ENCODE measurements at places on chromosomes 5 and 9.

GRCh38 chr9:5994493-5994892, 20.9 kb downstream of the RANBP6 start:
- no peak for DNase-seq

DNA sequence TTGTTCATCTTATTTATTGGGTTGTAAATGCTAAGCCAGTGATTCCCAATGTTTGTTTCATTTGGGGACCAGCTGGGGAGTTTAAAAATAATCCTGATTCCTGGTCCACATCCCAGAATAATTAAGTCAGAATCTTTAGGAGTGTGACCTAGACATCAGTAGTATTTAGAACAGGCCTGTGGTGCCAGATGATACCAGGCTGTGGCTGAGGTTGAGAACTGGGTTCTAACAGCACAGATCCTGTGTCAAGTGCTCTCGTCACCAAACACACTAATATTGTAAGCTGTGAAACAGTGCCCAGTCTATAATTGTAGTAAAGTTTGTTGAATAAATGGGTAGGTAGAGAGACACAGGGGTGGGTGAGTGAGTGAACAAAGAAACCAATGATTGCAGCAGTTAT, 172.1 kb upstream of the PPP1R2B start:
- no peak for DNase-seq

DNA sequence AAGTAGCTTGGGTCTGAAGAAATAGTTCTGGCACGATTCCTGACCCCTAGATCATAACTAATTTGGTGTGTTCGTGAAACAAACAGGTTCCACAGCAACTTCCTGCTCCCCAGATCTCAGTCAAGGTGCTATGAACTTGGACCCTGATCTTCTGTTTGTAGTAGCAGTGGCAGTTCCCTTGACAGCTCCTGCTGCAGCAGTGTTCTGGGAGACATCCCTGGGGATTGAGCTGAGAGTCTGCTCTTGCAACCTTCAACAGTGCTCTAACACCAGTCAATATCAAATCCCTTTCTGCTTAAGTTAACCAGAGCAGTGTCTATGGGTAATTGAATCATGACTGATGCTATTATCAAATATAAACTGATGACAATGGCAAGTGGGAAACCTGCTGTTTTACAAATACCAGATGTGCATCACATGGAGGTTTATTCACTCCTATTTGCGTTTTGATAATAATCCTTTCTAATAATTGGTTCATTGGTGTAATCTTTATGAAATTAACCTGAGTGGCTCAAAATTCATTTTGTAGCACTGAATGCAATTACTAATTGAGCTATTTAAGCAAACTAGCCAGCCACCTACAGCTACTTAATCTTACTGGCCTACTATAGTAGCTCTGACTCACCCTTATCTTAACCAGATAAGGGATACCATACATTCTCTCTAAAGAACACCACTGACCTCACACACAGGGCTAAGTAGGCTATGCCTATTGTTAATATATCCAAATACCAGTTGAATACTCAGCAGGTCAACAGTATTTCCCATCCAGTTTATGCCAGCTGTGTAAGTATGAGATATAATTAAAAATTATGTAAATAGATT, 21.9 kb downstream of the KDM4C start:
- DNase-seq: no peak

GRCh38 chr5:160044391-160044804, 35.5 kb downstream of the TTC1 start:
- DNase-seq: no peak

GRCh38 chr9:136409557-136410455, 608 bp downstream of the ENTR1 start:
- no peak for DNase-seq

GRCh38 chr9:124611106-124611505, 103.9 kb upstream of the NR5A1 start:
- DNase-seq: no peak

GRCh38 chr9:34518896-34519295, 3.9 kb downstream of the ENHO start:
- DNase-seq: no peak

DNA sequence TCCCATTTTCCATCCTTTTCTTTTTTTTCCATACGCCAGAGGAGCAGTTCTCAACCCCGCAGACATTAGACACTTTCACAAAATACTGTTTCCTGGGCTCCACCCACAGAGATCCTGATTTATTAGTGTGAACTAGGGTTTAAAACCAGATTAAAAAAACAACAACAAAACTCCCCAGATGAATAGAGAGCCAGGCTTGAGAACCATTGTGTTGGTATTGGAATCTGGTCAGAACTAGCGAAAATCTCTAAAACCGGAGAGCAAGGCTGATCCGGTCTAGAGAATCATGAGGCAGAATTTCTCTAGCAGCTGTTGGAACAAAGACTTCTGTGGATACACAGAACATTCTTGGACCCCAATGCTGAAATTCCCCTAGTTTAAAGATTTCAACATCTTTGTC, 173.0 kb downstream of the PCSK1 start:
- no peak for DNase-seq

- no peak for DNase-seq
Measured at GRCh38 chr9:86733929-86734328, 213.4 kb downstream of the GAS1 start.

DNA sequence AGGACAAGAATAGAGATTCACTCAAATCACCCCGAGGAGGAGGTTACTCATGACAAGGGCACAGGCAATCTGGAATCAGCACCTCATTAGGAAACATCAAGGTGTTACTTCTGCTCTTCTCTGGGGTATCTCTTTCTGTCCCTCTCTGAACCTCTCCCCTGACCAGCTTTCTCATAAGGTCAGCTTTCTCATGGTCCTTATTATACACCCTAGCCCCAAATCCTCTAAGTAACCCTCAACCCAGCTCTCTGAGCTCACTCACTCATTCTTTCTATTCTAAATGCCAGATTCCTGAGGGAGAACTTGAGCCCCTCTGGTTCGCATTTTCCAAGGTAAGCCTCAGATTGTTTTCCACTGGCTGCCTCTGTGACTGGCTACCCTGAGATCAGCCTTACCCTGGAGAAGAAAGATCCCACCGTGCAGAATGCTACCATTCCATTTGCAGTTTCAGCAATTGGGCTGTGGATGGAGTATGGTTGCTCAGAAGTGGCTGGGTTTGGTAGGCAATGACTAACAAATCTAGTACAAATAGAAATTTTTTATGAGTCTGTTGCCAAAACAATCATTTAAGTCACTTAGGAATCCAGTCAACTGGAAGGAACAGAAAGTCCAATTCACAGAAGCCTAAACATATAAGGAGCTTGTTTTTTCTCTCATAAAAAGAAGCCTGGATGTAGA, 9.0 kb upstream of the TIMD4 start:
- DNase-seq: no peak

DNA sequence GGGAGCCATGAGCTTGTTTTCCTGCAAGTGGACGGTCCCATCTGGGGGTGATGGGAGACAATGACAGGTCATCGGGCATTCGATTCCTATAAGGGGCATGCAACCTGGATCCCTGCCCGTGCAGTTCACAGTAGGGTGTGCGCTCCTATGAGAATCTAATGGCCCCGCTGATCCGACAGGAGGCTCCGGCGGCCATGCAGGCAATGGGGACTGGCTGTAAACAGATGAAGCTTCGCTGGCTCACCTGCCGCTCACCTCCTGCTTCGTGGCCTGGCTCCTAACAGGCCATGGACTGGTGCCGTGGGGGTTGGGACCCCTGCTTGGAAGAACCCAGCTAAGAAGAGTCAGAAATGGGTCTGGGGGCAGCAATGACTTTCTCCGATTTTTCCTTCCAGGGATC, 21.0 kb downstream of the PAEP start:
- DNase-seq: no peak

DNA sequence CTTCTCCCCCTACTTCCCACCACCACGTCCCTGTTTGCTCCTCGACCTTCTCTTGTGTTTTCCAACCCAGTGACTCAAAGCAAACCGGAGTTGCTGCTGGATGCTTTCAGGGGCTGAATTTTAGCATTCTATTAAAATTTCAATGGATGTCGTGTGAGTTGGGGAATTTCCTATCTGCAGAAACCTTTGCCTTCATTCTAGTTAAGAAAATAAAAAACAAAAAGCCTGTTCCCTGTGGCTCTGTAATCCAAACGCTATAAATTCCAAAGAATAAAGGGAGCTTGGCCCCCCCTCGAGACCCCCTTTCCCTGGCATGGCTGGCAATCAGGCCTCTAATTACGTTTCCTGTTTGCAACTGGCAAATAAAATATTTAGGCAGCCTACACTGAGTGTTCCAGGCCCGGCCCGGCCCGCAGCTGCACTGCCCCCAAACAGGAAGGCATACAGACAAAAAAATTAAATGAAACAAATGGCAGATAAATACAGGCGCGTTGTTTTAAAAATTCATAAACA, 139.4 kb upstream of the PPP1R26 start:
- DNase-seq: no peak

- DNase-seq: no peak
Measured at GRCh38 chr5:167525004-167525403, 766.4 kb upstream of the WWC1 start.

GRCh38 chr5:113237893-113238292, 196.9 kb downstream of the TSSK1B start:
- no peak for DNase-seq

DNA sequence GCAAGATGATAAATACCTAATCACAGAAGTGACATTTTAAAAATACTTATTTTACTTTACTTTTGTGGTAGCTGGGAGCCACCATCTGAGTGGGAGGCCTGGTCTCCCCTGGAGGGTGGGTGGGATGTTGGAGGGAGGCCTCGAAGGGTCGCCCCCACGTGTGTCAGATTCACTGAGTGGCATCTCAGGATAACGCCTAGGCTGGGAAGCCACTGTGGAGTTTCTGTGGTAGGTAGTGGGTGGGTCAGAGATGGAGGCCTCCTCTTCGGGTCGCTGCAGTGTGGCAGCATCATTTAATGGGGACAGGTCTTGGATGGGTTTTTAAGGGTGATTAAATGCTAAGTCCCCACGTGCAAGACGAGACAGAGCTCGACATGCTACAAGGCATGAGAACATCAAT, 1154.8 kb upstream of the CDH18 start:
- no peak for DNase-seq

GRCh38 chr9:35521708-35522107, 31.8 kb downstream of the RUSC2 start:
- no peak for DNase-seq

GRCh38 chr9:110126986-110127864, 80.7 kb downstream of the C9orf152 start:
- DNase-seq: no peak

DNA sequence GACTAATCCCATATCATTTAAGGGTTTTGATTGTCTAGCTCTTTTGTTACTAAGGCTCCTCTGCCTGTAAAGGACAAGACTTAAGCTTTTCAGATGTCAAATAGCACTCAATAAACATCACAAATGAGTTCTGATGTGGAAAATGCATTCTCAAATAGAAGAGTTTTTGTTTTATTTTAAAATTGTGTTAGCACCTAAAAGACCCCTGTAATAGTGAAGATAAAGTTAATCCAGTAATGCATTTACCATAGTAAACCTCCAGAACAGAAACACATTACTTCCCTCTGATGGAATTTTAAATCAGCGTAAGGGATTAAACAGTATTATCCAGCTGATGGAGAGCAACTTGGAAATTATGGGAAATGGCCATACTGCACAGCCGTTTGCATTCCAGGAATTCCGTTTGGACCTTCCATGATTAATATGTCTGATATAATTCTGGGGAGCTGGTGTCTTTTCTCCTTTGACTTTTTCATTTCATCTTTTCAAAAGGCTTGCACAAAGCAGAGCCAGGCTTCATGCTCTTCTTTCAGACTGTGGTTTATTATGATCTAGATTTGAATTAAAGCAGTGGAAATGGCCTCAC, 105.6 kb downstream of the PPP2R2B start:
- no peak for DNase-seq

GRCh38 chr5:74424162-74424868, 216.2 kb downstream of the ENC1 start:
- no peak for DNase-seq

DNA sequence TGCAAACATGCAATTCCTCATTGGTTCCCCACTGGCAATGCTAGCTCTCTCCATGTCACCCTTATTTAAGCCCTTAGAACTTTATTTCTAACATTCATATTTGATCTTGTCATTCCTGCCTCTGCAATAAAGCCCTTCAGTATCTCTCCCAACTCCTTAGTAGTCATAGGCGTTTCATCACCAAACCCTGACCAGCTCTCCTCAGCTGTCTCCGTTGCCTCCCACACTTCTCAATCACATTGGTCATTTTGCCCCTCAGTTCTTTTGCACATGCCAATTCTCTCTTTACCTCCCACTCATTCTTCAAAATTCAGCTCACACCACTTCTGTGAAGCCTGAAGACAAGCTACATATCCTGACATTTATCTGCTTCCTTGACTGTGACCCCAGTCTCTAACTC, 2.8 kb upstream of the RUSC2 start:
- DNase-seq: no peak

- no peak for DNase-seq
Measured at GRCh38 chr5:168734119-168734518, 155.0 kb upstream of the PANK3 start.

GRCh38 chr9:135887021-135887507, 20.3 kb downstream of the CAMSAP1 start:
- DNase-seq: no peak

- DNase-seq: no peak
Measured at GRCh38 chr9:124776954-124777648, at the start of gene OLFML2A. OLFML2A (plus strand) TSS chr9:124777133; CDS start chr9:124777271, 138 bp downstream.

GRCh38 chr9:111926421-111926875, 29.8 kb downstream of the UGCG start:
- DNase-seq: peak; percentile 29

GRCh38 chr5:27437594-27438200, 399.3 kb upstream of the CDH9 start:
- no peak for DNase-seq

- no peak for DNase-seq
Measured at GRCh38 chr9:96480736-96481135, 30.8 kb downstream of the HABP4 start.

DNA sequence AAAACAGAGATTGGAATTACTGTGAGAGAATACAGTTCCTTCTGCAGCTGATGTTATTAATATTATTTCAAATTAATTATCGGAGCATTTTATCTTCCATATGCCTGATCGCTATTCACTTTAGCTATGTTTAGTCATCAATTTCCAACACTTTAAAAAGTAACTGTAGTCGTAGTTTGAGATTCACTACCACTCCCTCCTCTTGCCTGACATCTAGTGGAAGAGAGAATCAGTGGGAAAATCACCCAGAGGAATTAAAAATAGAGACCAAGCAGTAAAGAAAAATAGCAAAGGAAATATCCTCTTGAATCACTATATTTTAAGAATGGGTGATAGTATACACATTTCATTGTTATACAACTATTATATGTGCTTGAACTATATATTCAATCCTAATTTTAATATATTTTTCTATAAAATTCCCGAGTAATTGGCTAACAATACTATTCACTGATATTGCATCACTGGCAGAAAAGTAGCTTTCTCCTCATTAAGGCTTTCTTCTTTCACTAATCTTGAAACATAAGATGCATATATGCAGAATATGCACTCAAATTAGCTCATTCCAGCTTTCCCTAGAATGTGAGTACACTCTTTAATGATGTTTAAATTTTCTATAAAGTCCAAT, 708.7 kb downstream of the CDH9 start:
- DNase-seq: no peak

GRCh38 chr9:118222375-118222774, 518.2 kb downstream of the TLR4 start:
- no peak for DNase-seq
